Caco-2 (cell line): ENCODE measurements at places on chromosomes 16 and 17. TPM values are rescaled to one million over a fixed set of nuclear protein-coding genes. Genes with fewer than 3 reads are reported as not detected.

TBC1D3G gene
- not detected in 2 replicates for total RNA-seq

CACNA1H gene
- total RNA-seq: 5.1 and 6.5 TPM in 2 replicates

MYH11 gene
- total RNA-seq: 0.19 TPM in 1 of 2 replicates, not detected in the other

SEPTIN12 gene
- not detected in 2 replicates for total RNA-seq

CACNG1 gene
- not detected in 2 replicates for total RNA-seq

KRTAP2-3 gene
- 3.7 and 4.9 TPM in 2 replicates for total RNA-seq

C1QL1 gene
- 2.5 and 5.2 TPM in 2 replicates for total RNA-seq

CD300A gene
- not detected in 2 replicates for total RNA-seq

PIPOX gene
- 2.1 and 2.2 TPM in 2 replicates for total RNA-seq

TP53TG3B gene
- not detected in 2 replicates for total RNA-seq

CCL7 gene
- total RNA-seq: not detected in 2 replicates

KRTAP2-1 gene
- total RNA-seq: not detected in 2 replicates

TEX14 gene
- total RNA-seq: 0.30 and 0.54 TPM in 2 replicates

KRT32 gene
- not detected in 2 replicates for total RNA-seq

KRT15 gene
- 5.3 and 10.5 TPM in 2 replicates for total RNA-seq

TBC1D3B gene
- 9.1 and 12.5 TPM in 2 replicates for total RNA-seq

IGFALS gene
- total RNA-seq: not detected in 2 replicates

ZNF750 gene
- total RNA-seq: 0.14 and 0.19 TPM in 2 replicates

EVPL gene
- 0.16 and 0.46 TPM in 2 replicates for total RNA-seq

CFAP97D1 gene
- 0.18 TPM in 1 of 2 replicates, not detected in the other for total RNA-seq

KLHL10 gene
- total RNA-seq: not detected in 2 replicates

GRB7 gene
- total RNA-seq: 83.3 and 98.6 TPM in 2 replicates

CD79B gene
- total RNA-seq: not detected in 2 replicates

HES7 gene
- total RNA-seq: not detected in 2 replicates

MAP1LC3B gene
- total RNA-seq: 64.7 and 72.3 TPM in 2 replicates

SYNGR3 gene
- total RNA-seq: 2.9 and 3.3 TPM in 2 replicates

C1QBP gene
- 129 and 149 TPM in 2 replicates for total RNA-seq

GAST gene
- 0.75 TPM in 1 of 2 replicates, not detected in the other for total RNA-seq

APOBR gene
- total RNA-seq: 0.61 and 0.63 TPM in 2 replicates

CDRT15L2 gene
- not detected in 2 replicates for total RNA-seq

C17orf107 gene
- total RNA-seq: 0.86 and 1.0 TPM in 2 replicates

FNDC8 gene
- not detected in 2 replicates for total RNA-seq

NHERF2 gene
- 21.8 and 26.6 TPM in 2 replicates for total RNA-seq

RHBDL3 gene
- 0.09 TPM in 1 of 2 replicates, not detected in the other for total RNA-seq

DBF4B gene
- 31.8 and 34.2 TPM in 2 replicates for total RNA-seq

EFCAB5 gene
- total RNA-seq: 0.43 TPM in 1 of 2 replicates, not detected in the other

CD300H gene
- not detected in 2 replicates for total RNA-seq

MEIOB gene
- total RNA-seq: not detected in 2 replicates

TMC7 gene
- total RNA-seq: 4.0 and 4.5 TPM in 2 replicates

PLCG2 gene
- 10.3 and 14.4 TPM in 2 replicates for total RNA-seq

TMEM235 gene
- total RNA-seq: not detected in 2 replicates

KRT222 gene
- total RNA-seq: not detected in 2 replicates

COX6A2 gene
- total RNA-seq: not detected in 2 replicates
